Activated naive CD4-positive, alpha-beta T cell (primary cell): ENCODE measurements at places on chromosomes 4 and X.

DNA sequence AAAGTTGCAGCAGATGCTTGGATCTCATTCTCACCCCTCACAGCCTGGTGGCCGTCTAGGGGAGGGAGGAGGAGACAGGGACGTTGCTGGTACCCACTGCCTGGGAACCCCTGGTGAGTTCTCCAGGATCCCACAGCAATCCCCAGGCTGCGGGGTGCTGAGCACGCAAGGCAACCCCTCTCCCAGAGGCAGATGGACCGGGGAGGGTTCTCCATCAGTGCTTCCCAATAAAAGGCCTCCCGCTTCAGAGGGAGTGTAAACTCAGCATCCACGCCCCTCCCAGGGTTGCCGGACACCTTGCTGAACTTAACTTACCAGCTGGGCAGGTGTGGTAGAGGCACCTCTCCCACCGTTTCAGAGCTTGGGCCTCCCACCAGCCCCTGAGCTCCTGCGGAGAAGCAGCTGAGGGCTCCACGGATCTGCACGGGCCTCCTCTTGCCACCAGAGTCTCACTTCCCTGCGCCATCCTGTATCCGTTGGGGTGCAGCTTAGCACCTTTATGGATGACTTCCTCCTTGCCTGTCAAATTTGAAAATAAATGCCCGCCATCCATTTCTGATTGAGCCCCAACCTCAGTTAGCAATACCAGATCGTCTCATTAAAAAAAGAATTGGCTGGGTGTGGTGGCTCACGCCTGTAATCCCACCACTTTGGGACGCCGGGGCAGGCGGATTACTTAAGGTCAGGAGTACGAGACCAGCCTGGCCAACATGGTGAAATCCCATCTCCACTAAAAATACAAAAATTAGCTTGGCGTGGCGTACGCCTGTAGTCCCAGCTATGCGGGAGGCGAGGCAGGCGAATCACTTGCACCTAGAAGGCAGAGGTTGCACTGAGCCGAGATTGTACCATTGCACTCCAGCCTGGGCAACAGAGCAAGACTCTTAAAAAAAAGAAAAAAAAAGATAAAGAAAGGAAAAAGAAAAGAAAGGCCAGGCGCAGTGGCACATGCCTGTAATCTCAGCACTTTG lies 14.8 kb upstream of the TBC1D14 start:
- no peak for DNase-seq

- no peak for DNase-seq
Observed at GRCh38 chr4:93201471-93202096, 627.0 kb upstream of the ATOH1 start.

DNA sequence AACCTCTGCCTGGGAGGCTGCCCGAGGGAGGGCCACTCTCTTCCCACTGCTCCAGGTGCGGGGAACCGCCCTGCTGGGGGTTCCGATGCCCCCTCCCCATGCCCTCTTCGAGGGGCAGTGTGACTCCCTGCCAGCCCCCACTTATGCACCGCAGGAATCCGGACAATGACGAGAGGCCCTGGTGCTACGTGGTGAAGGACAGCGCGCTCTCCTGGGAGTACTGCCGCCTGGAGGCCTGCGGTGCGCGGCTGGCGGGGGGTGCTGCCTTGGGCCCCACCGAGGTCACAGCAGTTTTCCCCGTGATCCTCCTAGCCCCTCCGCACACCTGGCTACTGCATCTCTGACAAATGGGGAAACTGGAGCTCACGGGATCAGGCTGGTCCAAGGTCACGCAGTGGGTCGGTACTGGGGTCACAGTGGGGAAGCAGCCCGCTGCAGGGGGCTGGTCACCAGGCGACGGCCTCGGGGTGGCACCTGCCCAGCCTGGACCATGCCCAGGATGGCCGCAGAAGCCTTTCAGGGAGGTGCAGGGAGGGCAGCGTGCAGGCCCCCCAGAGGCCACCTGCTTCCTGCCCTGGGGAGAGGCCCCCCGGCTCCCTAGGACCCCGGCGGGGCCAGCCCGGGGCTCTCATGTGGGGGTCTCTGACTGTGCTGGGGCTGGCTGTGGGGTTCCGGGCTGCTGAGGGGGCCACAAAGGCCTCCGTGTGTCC lies 3.5 kb downstream of the HGFAC start:
- DNase-seq = no peak

- no peak for DNase-seq
Observed at GRCh38 chr4:66091786-66092185, 421.5 kb upstream of the EPHA5 start.
